ENCODE measurements at places on chromosomes 11 and 22.

DNA sequence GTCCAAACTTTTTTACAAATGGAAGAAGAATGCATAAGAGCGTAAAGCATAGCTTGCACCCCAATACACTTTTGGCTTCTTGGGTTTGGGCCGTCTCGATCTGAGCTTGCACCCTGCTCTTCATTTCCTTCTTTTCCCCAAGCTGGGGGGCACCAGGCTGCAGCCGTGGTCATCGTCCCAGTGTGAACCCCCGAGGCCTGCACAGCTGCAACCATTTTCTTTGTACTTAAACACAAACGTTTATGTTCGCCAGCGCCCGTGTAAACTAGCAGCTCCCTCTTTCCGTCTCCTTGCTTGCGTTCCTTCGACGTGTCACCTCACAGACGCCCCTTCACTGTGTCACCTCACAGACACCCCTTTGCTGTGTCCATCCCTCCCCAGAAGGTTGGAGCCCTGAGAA lies 10.1 kb downstream of the KRTAP5-5 start:
- no peak for DNase-seq

GRCh38 chr11:33630936-33631748 lies 69.5 kb downstream of the C11orf91 start:
- DNase-seq, result no peak

- DNase-seq, result no peak
Observed at GRCh38 chr11:82930229-82930628, 28.7 kb downstream of the DDIAS start.

DNA sequence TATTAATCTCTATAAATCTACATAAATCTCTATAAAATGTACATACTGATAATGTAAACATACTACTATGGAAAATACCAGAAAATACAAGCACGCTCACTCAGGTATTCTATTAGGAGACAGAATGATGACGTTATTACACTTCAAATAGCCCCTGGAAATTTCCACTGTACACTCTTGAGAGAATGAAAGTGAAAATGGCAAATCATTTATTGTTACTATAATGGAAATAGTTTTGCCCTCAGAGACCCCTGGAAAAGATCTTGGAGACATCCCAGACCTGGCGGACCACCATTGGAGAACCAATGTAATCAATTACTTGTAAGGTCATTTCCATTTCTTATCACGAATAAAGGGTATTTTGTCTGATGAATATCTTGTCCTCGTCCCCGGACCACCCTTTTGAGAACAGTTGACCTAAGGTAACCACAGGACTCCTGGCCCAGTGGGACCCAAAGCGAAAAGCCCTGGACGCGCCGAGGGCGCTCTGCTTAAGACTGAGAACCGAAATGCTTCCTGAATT lies 509 bp upstream of the PRRG4 start:
- DNase-seq, result no peak

DNA sequence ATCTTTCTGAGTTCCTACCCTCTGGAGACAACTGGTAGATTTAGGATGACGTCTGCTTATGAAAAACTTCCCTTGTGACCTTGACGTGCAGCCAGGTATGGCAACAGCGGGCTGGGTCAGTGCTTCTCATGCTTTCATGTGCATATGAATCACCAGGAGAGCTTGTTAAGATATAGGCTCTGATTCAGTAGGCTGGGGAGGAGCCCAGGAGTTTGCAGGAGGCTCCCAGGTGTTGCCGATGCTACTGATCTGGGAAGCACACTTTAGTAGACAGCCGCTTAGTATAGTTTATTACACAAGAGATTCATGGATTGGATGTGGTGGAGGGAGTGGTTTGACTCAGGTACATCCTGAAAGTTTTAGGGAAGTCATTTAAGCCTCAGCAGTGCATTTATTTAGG lies 23.8 kb downstream of the DIXDC1 start:
- no peak for DNase-seq

GRCh38 chr11:45650166-45651095 lies 15.0 kb downstream of the CHST1 start:
- DNase-seq, result no peak

- DNase-seq, result no peak
Observed at GRCh38 chr11:5115339-5115738, 22.8 kb downstream of the OR52A5 start.

GRCh38 chr11:86064220-86064803 lies 4.6 kb downstream of the PICALM start:
- DNase-seq, result no peak

GRCh38 chr11:117554601-117555333 lies 227.1 kb downstream of the CEP164 start:
- DNase-seq, result no peak

DNA sequence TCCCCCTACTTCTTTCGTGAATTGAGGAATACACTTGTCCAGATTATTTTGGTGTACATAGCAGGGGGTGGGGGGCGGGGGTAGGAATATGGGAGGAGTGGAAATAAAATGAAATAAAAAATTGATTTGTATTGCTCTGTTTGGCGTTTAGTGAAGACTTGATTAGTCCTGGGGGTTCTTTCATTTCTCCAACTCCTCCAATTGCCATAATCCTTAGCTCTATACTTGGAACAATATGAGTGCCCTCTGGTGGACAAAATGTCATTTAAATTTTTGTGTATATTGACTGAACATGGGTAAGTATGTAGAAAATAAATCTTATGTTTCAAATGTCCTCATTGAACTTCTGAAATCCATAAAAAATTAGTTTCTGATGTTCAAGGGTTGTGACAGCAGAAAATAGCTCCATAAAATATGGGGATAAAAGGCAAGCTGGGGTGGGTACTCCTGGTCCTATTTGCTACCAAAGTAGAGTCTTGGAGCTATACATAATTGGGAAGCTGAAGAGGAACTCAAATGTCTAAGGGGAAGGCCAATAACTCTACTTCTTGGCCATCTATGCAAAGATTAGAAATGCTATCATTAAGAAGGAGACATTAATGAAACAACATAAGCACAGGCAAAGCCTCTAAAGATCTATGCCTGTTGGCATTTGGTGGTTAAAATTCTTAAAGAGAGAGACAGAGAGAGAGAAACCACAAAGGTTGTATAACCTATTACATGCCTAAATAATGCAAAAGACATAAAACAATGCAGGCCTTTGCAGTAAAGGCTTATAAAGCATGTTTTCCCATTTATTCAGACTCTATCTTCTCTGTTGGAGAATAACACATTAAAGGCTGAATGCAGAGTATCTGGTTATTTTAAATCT lies 421.6 kb downstream of the METTL15 start:
- DNase-seq, result no peak

DNA sequence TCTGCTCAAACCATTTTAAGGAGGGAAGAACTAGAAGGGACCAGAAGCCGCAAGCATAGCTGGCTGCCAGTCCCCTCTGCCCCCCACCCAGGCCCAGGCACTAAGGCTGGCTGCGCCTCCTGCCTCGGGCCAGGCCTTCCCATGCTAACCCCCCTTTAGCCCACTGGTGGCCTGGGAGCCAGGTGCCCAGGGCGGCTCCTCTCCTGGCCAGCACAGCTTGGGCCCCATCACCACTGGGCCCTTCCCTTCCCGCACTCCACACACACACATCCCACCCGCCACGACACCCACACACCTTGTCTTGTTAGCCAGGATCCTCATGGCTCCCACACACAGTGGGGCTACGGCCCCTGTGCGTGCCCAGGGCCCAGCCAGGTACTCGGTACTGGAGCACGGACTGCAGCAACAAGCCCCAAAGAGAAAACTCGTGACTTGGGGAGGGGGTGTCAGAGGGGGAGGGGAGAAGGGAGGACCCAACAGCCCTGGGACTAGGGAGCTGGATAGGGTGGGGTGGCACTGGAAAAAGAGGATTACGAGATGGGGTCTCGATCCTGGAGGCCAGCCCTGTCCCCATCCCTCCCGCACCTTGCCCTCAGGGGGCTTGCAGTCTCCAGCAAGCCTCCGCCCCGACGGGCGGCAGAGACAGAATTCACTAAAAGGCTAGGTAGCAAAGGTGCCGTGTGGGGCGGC lies 16.0 kb downstream of the BCL9L start:
- no peak for DNase-seq

- DNase-seq, result no peak
Observed at GRCh38 chr11:29937526-29937925, 79.3 kb downstream of the KCNA4 start.

DNA sequence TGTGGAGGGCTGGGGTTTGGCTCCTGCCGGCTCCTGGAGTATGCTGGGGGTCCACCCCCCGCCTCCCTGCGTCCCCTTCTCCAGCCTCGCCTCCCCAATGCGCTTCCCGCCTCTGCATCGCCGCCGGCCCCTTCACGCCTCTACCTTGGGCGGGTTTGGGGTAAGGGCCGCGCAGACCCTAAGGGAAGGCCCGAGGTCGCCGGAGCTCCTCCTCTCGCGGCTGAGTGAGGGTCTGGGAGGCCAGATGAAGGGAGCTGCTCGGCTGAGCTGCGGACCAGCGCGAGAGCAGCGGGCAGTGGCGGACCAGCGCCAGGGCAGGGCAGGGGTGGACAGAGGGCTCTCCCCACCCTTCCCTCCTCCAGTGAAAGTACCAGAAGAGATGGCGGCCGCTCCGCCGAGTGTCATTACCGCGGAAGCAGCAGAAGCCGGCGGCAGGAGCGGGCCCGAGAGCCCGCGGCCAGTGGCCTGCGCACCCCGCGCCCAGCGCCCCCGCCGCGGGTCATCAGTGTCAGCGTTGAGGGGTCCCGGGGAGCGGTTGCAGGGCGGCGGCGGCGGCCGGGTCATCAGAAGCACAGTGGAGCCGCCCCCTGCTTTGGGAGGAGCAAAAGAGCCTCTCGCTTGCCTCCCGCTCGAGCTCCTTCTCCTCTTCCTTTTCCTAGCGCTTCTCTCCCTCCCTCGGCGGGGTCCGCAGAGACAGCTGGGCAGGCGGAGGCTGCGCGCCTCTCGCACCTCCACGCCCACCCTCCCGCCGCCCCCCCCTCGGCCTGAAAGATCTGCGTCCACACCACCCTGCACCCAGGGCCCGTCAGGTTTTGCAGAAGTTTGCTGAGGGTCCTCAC lies 255.6 kb upstream of the CADM1 start:
- no peak for DNase-seq

DNA sequence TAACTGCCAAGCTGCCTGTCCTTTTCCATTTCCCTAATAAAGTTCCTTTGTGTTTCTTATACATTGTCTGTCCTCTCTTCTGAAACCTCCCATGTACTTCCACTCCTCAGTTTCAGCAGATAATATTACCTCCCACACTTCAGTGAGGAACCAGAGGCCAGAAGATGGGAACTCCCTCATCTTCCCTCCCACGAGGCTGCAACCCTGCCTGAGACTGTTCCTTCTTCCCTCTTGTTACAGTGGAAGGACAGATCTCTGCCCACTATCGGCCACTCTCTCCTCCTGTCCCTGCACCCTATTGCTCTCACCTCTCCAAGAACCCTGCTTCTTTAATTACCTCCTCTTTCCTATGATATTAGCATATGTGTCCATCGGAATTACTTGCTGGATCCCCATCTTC lies 38.1 kb upstream of the SWAP70 start:
- DNase-seq, result no peak

GRCh38 chr11:932435-932834 lies 6.8 kb downstream of the AP2A2 start:
- no peak for DNase-seq

- no peak for DNase-seq
Observed at GRCh38 chr11:36792996-36793914, 195.2 kb upstream of the RAG2 start.

- no peak for DNase-seq
Observed at GRCh38 chr11:1988667-1989317, 8.8 kb downstream of the H19 start.

DNA sequence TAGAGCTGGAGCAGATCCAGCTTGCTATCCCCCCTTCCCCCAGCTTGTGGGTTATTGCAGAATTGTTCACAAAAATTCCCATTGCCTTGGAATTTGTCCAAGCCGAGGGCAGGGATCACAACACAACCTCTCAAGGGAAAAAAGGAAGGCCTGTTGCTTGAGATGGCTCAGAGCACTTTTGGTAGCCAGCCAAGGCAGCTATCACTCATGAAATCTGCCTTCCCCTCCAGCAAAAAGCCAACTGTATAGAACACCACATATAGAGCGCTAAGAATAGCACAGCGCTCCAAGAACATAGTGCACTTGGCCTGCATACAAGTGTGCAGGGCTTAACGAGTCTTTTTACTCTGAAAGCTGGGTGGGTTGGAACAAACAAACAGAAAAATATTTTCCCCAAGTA lies 46.2 kb downstream of the FAM83F start:
- no peak for DNase-seq

GRCh38 chr11:130865091-130865773 lies 51.0 kb downstream of the SNX19 start:
- no peak for DNase-seq

DNA sequence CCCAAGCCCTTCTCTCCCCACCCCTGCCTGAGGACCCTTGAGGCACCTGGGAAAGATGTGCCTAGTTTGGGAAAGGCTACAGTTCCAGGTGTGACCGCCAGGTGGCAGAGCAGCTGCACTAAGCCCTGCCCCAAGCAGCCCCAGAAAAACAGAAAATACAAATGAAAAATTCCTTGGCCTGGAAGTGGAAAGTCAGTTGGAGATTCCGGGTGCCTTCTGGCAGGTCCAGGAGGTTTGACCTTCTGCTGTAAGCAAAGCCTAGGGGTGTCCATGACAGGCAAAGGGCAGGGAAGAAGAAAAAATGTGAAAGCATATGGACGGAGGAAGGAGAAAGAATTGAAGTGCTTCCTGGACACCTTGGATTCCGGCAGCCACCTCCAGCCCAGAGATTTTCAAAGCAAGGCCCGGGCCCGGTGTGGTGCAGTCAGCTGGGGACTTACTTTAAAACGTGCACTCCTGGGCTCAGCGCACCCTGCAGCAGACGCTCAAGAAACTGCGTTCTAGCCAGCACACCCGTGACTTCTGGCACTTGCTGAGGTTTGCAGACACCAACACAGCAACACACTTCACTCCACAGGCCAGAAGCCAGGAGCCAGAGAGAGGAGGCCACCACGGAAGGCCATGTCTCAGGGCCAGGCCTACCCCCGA lies 37.3 kb upstream of the SLC22A12 start:
- DNase-seq, result peak; percentile 69

GRCh38 chr11:9804419-9804902 lies 140.6 kb downstream of the SWAP70 start:
- no peak for DNase-seq

- DNase-seq, result no peak
Observed at GRCh38 chr22:48784701-48785503, 1042.8 kb downstream of the BRD1 start.

DNA sequence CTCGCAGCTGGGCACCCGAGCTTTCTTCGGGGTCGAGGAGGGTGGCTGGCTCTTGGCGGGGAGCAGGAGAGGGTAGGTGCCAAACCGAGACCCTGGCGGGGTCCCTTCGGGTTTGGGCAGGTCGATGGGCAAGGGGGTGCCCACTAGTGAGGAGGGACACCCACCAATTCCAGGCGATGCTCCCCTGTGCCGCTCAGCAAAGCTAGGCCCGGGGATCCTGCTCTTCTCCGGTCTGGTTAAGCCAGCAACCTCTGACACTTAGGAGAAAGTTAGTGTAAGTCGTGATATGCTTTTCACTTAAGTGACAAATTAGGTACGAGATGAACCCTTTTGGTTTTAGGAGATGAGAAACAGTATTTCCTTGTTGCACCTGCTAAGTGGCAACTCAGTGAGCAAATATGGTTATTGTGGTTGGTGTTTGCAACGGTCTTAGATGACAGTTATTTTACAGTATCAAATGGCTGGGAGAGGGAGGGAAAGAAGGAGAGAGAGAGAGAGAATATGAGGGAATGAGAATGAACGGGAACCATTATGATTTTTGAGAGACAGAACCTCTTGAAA lies 565 bp downstream of the NUCB2 start:
- no peak for DNase-seq
